ENCODE measurements at places on chromosomes 1 and 21.
A peak's percentile ranks its signal among the peaks of the same experiment; 100 is the strongest.

GRCh38 chr1:243910607-243911006, 60.6 kb upstream of the AKT3 start:
- DNase-seq = no peak

GRCh38 chr1:154567386-154568156, at the start of gene CHRNB2:
TSS of gene CHRNB2 (plus strand) at chr1:154567778. CDS start at chr1:154568045, 267 bp downstream.
- peak; percentile 20 for DNase-seq

DNA sequence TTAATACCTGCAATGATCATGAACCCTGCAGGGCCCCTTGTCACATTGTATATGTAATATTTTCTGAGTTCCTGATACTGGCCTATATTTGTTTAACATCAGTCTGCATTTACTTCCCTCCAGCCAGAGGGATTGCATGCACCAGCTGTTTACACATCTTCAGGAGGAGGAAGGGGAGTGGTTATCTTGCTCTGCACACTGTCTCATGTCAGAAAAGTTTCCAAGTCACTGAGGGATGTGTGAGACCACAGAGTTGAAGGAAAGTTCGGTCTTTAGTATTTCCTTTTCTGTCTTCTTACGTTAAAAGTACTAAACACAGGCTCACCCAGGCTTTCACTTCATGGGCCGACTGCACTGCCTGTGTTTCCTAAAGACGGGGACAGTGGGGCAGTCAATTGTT, 574.1 kb downstream of the LMO4 start:
- no peak for DNase-seq

GRCh38 chr1:75785320-75785982, 605 bp upstream of the RABGGTB start:
- DNase-seq = no peak

DNA sequence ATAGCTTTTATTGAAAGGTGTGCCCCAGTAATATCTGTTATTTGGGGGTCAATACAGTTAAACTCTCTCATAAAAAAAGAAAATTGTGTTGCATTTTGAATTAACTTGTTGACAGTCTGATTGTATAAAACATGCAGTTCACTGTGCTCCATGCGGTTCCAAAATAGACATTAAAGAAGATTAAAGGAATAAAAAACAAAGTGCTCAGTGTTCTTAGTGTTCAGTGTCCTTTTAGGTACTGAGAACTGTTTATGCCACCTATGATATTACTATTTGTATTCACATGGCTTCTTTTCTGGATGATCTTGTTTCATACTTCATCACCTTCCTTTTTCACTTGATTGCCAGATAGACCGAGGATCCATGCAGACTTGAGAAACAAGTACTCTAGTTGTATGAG, 15.3 kb upstream of the SGIP1 start:
- DNase-seq = no peak

GRCh38 chr1:109275706-109276345, 7.1 kb downstream of the PSRC1 start:
- no peak for DNase-seq

GRCh38 chr1:215287362-215287761, 204.8 kb downstream of the KCNK2 start:
- DNase-seq = no peak

GRCh38 chr21:44507673-44508425, 32.1 kb downstream of the KRTAP10-1 start:
- DNase-seq = no peak

- DNase-seq = no peak
Observed at GRCh38 chr1:226958300-226958699, 18.2 kb downstream of the COQ8A start.

- DNase-seq = no peak
Observed at GRCh38 chr21:17925899-17926298, 106.7 kb upstream of the C21orf91 start.

- no peak for DNase-seq
Observed at GRCh38 chr21:38417726-38418125, 80.6 kb downstream of the ERG start.

- peak; percentile 48 for DNase-seq
Observed at GRCh38 chr1:149888247-149888998, 10.9 kb upstream of the BOLA1 start.

DNA sequence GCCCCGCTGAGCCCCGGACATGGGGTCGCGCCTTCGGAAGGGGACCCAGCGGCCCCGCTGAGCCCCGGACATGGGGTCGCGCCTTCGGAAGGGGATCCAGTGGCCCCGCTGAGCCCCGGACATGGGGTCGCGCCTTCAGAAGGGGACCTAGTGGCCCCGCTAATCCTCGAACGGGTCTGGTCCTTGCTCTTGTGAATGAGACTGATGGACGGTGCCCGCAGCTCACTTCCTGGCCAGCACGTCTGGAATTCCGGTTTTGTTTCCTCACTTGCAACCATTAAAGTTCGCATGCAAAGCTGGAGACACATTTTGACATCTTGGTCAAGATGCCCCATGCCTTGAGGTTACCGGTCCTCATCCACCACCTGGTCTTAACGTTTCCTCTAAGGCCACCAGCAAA, 5.6 kb downstream of the WRAP73 start:
- no peak for DNase-seq

DNA sequence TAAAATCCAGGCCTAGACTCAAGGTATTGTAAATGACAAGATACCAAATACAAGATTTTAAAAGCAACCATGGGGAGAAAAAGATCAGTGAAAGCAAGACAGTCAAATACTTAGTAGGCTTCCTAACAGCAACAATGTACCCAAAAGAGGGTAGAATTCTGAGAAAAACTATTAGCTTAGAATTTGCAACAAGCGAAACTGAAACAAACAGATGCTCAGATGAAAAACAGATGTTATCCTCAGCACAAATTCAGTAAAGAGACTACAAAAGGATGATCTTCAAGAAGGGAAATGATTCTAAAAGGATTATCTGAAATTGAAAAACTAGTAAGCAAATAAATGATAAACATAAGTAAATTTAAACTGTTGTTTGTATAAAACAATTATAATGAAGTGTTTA, 40.0 kb downstream of the PDC start:
- no peak for DNase-seq

GRCh38 chr1:8871539-8871935, 6.9 kb downstream of the ENO1 start:
- no peak for DNase-seq

DNA sequence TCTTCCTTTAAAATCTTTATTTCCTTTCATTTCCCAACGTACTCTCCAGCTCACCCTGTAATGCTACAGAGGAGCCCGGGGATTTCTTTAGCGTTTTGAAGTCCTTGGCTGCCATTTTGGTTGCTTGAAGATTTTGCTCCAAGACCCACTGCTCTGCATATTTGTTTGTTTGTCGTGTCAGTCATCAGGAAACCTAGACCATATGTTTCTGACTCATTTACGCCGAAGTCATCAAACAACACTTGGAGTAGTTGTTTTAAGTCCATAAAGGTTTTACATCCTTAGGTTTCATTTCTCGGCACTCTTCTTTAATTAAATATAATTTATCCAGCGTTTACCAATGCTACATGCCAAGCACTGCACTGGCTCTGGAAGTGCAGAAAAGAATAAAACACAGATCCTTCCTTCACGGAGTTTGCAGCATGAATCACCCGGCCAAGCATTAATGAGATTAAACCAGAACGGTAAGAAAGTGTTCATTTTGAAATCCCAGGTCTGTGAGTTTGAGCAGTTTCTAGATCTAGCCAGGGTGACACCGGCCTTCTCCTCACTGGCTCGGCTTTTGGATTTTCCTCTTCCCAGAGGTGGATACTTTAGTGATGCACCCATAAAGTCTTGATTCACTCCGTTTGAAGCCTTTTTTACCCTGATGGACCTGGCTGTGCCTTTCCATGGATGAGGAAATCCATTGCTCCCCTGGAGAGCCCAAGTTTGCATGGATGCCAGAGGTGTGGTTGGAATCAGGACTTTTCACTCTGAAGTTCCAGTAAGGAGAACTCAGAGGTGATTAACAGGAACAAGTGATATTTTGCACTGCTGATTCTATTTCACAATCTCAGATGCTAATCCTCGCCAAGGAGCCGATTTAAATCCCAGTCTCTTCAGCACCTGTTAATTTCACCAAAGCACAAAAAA, 109.3 kb downstream of the KAZN start:
- no peak for DNase-seq

DNA sequence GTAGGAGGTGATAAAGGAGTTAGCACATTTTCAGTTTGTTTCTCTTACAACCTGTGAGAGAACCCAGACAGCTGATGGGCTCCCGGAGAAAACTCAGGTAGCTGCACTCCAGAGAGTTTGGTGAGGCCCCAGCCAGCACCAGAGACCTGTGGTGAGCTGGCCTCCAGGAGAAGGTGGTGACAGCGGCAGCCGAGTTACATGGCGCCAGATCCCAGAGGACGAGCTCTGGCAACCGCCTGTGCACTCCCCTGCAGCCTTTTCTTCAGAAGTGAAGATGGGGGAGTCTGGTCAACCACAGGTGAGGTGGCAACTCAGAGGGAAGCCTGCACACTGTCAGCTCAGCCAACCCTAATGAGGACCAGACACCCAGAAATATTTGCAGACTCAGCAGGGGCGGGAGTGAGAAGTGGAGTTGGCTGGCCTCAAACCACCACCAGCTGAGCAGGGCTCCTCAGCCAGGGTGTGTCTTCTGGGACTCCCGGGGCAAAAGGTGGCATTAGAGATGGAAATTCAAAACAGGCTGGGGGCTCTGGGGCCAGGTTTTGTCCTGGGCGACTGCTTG, 209.7 kb downstream of the SETD4 start:
- DNase-seq = no peak

DNA sequence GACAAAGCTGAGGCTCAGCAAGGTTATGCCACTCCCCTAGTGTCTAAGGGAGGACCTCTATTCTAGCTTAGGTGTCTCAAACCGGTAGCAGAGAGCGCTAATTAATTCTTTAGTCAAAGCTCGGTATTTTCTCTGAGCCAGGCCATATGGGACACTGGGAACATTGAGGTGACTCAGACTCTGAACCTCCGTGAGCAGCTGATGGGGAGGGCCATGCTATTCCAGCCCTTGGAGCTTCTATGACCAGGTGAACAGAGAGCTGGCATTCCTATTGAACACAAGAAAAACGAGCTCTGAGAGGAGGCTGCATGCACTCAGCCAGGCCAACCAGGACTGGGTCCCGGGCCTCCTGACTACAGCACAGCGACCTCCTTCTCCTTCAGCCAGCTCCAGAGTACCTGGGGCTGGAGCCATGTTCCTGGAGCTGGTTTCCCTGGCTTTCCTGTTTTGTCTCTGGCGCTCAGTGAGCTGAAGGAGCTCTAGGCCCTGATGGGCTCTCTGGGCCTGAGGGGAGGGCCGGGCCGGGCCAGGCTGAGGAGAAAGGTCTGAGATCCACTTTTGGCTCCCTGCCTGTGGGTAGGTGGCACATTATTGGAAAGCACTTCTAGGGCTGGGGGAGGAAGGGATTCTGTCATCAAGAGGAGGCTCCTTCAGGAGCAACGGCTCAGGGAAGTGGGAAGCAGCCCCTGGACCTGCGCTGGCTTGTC, 37.0 kb downstream of the SLC9A1 start:
- no peak for DNase-seq

DNA sequence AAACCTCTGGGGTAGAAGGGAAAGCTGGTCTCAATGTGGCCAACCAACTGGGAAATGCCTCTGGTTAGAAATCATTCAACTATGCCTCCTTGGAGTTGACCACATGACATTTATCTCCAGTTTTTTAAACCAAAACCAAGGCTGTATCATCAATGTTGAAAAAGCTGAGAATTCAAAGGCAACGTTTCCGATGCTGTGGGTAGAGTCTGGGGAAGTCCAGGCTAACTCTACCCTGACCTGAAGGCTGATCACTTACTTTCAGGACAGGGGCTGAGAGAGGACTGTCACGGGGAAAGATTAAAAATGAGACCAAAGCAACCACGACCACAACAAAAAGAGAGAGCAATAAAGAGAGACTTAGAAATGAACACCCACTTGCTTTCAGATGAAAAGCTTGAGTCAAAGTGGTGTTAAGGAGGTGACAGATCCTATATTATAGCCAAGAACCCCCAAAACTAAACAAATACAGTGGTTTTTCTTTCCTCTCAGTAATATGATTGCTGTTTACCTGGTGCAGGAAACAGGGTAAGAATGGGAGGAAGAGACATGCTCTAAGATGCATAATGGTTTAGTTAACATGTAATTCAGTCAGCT, 90.8 kb upstream of the TNFSF4 start:
- no peak for DNase-seq

DNA sequence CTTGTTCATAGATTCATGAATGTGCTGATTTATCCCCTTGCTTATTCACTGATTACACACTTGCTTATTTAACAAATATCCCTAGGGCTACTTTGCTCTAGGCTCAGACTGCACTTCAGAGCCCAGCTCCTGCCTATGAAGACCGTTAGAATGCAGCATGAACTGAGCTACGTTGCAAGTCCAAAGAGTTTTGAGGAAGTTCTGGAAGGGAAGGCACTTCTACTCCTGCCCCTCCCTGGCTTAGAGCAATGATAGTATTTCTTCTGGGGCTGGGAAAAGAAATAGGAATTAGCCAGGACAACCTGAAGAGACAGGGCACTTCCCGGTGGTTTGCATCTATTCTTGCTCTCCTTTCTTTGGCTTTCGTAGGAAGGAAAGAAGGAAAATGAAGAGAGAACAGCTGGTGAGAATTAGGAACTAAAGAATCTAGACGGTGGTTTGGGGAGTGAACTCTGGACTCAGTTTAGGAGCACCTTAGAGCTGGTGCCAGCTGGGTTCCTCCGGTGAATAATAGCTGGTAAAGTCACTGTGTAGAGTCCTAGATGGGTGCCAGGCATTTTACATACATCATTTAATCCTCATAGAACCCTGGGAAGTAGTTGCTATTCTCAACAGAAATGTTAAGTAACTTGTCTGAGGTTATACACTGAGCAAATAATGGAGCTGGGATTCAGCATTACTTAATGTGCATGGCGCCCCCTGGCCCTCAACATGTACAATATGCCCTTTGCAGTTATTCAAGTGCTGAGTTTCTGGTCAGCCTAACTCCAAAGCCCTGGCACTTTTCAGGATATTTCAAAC, 65.9 kb downstream of the NDUFS5 start:
- peak; percentile 17 for DNase-seq

DNA sequence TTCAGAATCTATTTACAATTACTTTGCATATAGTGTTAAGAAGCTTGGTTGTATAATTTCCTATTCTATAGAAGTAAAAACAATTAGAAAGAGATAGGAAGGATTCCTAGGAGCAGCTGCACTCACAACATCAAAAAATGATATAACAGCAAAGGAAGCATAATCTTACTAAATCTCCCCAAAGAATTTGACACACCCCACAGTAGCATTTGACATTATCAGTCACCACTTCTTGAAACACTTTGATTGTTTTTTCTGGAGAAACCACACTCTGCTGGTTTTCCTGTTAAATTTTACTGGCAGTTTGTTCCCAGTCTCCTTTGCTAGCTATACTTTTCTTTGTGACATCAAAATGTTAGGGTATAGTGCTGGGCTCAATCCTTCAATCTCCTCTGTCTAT, 100.8 kb upstream of the KIAA1614 start:
- DNase-seq = no peak

- DNase-seq = no peak
Observed at GRCh38 chr1:180281490-180281889, 51.4 kb downstream of the LHX4 start.

Measured in stimulated activated naive CD4-positive, alpha-beta T cell (primary cell).